ENCODE measurements at places on chromosomes 2 and 18.
A peak's percentile ranks its signal among the peaks of the same experiment; 100 is the strongest.

GRCh38 chr2:144914113-144914512 is 394.2 kb upstream of the ZEB2 start:
- no peak for DNase-seq

DNA sequence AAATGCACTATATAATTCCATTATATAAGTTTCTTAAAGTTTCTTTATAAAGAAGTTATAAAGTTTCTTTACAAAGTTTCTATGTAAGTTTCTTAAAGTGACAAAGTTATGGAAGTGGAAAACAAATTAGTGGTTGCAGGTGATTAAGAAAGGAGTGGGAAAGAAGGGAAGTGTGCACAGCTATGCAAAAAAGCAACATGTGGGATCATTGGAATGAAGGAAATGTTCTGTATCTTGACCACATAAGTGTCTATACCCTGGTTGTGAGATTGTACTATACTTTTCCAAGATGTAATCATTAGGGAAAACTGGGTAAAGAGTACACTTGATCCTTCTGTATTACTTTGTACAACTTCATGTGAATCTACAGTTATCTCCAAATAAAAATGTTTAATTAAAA is 1541.1 kb downstream of the LRP1B start:
- DNase-seq: no peak

- no peak for DNase-seq
These were observed 58.8 kb upstream of the LYPD6 start for GRCh38 chr2:149271575-149271974.

GRCh38 chr18:23365602-23366001 is 87.5 kb upstream of the RIOK3 start:
- no peak for DNase-seq

DNA sequence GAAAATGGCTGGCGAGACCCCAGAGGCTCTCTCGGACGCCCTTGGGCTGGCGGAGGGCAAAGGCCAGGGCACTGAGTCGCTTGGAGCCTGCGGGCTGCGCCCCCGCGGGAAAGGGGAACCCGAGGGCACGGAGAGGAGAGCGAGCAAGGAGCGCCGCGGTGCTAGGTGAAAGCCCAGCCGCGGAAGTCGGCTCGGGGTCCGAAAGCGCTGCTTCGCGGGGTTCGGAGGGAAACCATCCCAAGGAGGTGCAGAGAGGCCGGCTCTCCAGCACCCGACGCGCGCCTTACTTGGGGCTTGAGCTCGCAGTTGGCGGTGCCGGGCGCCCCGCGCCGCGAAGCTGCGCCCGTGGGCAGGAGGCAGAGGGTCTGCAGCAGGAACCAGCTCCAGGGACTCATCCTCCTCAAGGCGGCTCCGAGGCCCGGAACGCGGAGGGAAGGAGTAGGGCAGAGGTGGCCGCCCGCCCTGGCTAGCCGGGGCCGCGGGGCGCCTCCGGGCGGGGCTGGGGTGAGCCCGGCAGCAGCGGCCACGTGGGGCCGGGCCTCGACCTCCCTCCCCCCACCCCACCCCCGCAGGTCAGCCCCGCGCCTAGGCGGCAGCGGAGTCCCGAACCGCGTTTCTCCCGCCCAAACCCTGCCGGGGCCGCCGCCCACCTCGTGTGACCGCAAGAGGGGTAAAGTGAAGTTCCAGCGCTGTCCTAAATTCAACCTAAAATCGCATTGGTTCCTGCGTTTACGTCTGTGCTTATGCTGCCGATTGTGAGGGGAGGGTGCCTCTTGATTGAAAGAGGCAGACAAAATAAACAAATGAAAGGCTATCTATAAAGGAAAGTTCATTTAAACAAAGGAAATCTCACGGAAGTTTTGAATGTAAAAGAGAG is at the start of gene TRABD2A:
Gene TRABD2A (minus strand): TSS at position 440 of the 877 bp plus-strand sequence. CDS start 45 bp downstream, at position 395.
- no peak for DNase-seq

DNA sequence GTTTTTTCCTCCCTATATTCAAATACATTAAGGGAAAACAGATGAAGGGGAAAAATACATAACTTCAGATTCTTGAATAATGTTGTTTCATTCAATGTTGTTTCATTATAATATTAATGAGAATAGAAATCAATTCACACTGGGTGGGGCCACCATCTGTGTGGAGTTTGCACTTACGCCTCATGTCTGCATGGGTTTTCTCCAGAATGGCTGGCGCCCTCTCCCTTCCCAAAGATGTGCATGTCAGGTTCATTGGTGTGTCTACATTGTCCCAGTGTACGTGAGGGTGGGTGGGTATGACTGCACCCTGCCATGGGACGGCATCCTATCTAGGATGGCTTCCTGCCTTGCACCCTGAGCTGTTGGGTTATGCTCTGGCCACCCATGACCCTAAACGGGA is 51.7 kb downstream of the COBLL1 start:
- DNase-seq: no peak

DNA sequence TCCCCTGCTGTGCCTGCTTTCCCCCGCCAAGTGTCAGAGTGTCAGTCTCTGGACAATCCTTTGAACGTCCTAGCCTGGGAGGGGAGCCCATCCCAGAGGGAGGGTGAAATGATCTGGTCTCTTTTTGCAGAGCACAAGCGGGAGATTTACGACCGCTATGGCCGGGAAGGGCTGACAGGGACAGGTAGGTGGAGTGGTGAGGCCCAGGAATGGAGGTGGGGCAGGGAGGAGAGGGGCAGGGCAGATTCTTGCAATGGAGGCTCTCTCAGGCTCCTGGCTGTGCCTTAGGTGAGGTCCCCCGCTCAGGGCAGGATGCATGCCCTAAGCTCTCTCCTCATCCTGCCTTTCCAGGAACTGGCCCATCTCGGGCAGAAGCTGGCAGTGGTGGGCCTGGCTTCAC is 2.4 kb downstream of the DNAJB2 start:
- no peak for DNase-seq

GRCh38 chr2:40004336-40004735 is 225.3 kb upstream of the THUMPD2 start:
- DNase-seq: no peak

DNA sequence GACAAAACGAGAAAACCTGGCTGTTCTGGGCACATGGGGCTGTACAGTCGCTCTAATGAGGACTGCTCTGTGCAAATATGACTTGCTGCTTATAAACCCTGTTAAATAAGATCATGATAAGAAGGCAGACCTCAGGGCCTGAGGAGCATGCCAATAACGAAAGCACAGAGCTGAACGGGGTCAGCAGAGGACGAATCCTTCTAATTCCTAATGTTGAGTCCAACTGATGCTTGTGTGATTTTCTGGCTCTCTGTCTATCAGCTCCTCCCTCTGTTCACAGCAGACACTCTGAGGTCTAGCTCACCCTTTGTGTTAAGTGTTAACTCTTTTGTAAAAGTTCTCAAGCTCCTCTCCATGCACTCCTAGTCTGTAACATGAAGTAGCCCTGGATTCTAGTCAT is 167.2 kb upstream of the REV1 start:
- DNase-seq: no peak

- DNase-seq: no peak
These were observed 12.7 kb downstream of the TMEM237 start for GRCh38 chr2:201630577-201630976.

- no peak for DNase-seq
These were observed 174.3 kb downstream of the BCL2 start for GRCh38 chr18:63145166-63145850.

GRCh38 chr18:58118536-58118935 is 74.5 kb downstream of the NEDD4L start:
- no peak for DNase-seq

GRCh38 chr2:160493227-160494028 is at the start of gene RBMS1:
RBMS1 (minus strand) TSS chr2:160493807; CDS start chr2:160493363, 444 bp downstream.
- DNase-seq: peak; percentile 14

- DNase-seq: no peak
These were observed 56.1 kb downstream of the TNP1 start for GRCh38 chr2:216803791-216804190.

- peak; percentile 80 for DNase-seq
These were observed 598 bp upstream of the WBP1 start for GRCh38 chr2:74457549-74458131.

DNA sequence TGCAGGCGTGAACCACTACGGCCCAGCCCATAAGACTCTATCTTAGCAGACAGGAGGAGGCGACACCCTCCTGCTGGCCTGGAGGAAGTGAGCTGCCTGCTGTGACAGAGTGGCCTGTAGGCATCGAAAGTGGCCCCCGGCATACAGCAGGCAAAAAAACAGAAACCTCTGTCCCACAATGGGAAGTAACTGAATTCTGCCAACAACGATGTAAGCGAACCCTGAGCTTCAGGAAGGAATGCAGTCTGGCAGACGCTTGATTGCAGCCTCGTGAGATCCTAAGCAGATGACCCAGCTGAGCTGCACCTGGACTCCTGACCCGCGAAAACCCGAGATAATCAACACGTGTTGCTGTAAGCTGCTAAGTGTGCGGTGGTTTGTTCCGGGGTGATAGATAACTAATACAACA is 13.6 kb downstream of the MRO start:
- no peak for DNase-seq

- DNase-seq: no peak
These were observed 375.0 kb downstream of the LRRTM4 start for GRCh38 chr2:77147153-77147552.

DNA sequence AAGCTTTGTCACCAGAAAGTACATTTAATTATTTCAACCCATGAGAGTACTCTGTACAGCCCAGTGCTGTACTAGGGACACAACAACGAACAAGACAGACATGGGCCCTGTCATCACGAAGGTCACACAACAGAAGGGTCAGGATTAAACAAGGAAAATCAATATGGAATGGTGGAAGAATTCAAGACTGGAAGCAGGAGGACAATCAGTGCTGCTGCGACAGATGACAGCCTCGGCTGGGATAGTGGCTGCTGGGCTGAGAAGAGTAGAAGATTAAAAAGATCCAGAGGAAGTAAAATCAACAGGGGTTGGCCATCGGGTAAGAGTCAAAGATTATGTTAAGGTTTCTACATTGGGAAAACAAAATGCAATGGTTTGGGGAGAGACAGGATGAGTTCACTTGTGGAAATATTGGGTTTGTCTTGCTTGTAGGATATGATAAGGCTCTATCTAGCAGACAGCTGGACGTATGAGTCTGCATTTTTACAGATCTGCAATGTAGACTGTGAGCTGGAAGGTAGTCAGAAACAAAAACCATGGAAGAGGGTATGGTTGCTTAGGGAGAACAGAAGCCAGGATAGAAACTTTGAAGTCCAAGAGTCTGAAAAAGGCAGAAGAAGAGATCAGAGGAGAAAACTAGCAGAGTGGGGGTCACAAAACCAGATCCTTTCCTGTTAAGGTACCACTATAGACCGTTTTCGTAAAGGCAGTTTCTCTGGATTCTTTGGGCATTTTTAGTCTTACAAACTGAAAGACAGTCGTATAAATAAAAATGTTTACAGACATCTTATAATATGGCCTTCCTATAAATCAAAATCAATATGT is 84.1 kb downstream of the PRELID3A start:
- DNase-seq: no peak

- DNase-seq: no peak
These were observed 229.2 kb downstream of the MYT1L start for GRCh38 chr2:2101924-2102323.

DNA sequence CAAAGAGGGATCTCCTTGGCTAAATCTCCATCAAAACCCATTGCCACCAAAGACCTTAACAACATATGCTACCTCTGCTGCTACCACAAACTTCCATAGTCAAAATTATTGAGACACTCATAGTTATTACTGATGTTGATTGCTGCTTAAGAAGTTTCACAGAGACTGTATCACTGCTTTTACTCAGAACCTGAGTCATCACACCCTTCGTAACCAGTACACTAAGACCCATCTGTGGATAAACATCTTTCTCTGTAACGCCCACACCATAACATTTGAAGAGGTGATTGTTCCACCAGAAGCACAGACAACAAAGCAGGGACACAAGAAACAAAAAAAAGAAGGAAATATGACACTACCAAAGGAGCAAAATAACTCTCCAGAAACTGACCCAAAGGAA is 1563.1 kb downstream of the LRP1B start:
- no peak for DNase-seq

GRCh38 chr2:222622910-222623309 is 33.0 kb downstream of the FARSB start:
- no peak for DNase-seq

GRCh38 chr2:168436840-168437239 is 19.2 kb upstream of the CERS6 start:
- DNase-seq: no peak

GRCh38 chr2:142965443-142965842 is 88.0 kb downstream of the KYNU start:
- no peak for DNase-seq

DNA sequence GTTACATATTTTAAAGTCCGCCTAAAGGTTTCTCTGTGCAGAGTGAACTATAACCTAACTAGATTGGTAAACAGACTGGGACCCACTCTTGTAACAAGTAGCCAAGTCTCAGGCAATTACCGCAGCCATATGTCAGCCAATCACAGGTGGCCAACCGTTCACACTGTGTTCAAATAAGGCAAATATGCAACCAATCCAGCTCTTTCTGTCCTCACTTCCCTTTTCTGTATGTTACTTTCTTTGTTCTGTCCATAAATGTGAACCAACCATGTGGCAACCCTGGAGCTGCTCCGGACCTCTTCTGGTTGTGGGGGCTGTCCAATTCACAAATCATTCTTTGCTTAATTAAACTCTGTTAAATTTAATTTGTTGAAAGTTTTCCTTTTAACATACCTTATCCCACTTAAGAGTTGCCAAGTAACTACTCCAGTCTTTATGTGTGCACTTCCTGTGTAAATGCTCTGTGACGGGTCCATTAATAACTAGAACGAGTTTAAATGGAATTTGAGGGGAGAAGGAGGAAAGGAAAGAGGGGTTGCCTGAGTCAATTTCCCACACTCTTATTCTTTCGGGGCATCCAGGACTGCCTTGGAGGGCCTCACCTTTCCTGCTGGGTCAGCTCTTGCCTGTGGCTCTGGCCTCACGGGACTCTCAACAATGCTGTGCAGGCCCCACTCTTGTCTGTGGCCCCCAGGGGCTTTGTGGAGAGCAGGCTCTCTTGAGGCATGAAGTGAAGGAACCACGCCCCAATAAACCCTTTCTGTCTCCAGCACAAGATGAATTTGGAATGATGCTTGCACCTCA is 6.6 kb upstream of the RPL37A start:
- no peak for DNase-seq

- DNase-seq: no peak
These were observed 788.4 kb downstream of the EPHA4 start for GRCh38 chr2:220783671-220784070.

GRCh38 chr2:230811508-230811907 is 53.2 kb upstream of the ITM2C start:
- no peak for DNase-seq

DNA sequence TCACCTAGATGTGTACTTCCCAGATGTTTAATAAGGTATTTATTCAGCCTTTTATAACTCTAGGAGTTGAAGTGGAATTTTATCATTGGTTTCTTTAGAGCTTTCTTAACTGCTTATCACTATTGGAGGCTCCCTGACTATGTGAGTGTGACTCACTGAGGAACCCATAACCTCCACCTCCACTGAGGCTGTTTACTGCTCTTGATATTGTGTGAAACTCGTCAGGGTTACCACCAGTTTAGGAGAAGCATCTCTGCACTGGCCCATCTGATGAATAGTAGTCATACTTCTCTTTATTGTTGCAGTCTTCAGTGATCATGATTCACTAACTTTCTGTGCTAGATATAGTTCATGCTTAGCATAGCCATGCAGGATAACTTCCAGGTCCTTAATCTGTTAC is 79.6 kb upstream of the UBXN4 start:
- DNase-seq: no peak

- DNase-seq: no peak
These were observed 225.5 kb upstream of the VRK2 start for GRCh38 chr2:57821088-57821487.

GRCh38 chr2:138081225-138082073 is 117.2 kb downstream of the HNMT start:
- DNase-seq: no peak

GRCh38 chr2:191895743-191896142 is 48.9 kb upstream of the CAVIN2 start:
- no peak for DNase-seq

- DNase-seq: no peak
These were observed 4.3 kb downstream of the LMAN1 start for GRCh38 chr18:59354731-59355130.

All from C1 segment of cervical spinal cord (tissue), 14 donors.